Neural crest cell (in vitro differentiated cells): ENCODE measurements at places on chromosomes 2 and 18. TPM values are rescaled to one million over a fixed set of nuclear protein-coding genes. Genes with fewer than 3 reads are reported as not detected.

EN1 gene
- total RNA-seq = 12.6 and 13.9 TPM in 2 replicates

SULT1C4 gene
- 7.7 and 8.0 TPM in 2 replicates for total RNA-seq

KIAA2012 gene
- 0.07 and 0.34 TPM in 2 replicates for total RNA-seq

MEP1B gene
- total RNA-seq = not detected in 2 replicates

FBXO15 gene
- total RNA-seq = 1.7 and 2.7 TPM in 2 replicates

CRYGC gene
- not detected in 2 replicates for total RNA-seq

ZNF385B gene
- 2.1 and 3.4 TPM in 2 replicates for total RNA-seq

STPG4 gene
- total RNA-seq = 0.26 and 0.34 TPM in 2 replicates

SERPINB3 gene
- not detected in 2 replicates for total RNA-seq

MC4R gene
- 0.19 TPM in 1 of 2 replicates, not detected in the other for total RNA-seq

DPP10 gene
- total RNA-seq = 2.1 and 3.0 TPM in 2 replicates

GATA6 gene
- total RNA-seq = not detected in 2 replicates

TXNDC2 gene
- not detected in 2 replicates for total RNA-seq

TPO gene
- total RNA-seq = not detected in 2 replicates

POU3F3 gene
- 26.7 and 27.1 TPM in 2 replicates for total RNA-seq
